Stimulated activated CD4-positive, alpha-beta T cell treated with anti-CD3 and anti-CD28 coated beads, Interleukin-2, amount 100 ng/mL, for 48 hours (primary cell): ENCODE measurements at places on chromosomes 2 and 18.

DNA sequence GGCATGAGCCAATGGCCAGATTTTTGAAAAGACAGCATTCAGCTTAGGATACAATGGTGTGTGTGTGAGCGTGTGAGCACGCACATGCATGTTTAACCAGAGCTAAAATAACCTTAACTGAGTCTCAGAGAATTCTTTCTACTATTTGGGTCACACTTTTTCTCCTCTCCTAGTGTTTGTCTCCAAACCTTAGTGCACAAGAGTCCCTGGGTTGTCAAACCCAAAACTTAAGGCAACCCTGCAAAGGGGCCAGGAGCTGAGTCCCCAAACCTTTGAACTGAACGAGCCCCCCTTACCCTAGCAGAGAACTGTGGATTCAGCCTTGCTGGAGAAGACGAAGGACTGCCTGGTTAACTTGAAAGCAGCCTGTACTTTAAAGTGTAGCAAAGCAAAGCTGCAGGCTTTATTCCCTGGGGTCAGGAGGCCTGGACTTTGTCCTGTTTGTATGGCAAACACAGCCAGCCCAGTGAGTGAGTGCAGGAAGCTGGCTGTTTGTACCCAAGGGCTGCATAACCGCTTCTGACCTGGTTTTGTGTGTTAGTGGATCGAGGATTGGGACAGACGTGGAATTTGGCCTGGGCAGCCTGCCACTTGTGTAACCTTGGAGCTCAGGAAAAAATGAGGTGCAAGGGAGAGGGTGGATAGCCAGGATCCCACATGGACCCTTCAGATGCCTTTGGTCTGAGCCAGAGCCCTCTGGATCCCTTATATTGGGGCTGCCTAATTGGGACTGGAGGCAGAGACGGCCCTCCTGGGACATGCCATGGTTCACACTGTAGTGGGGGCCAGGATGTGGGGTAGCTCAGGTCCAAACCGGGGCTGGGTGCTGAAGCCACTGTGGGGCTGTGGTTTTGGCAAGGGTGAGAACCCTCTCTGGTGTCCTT is 6.4 kb upstream of the PSMD1 start:
- DNase-seq = no peak

GRCh38 chr2:126886211-126886915 is 12.3 kb upstream of the TEX51 start:
- peak; percentile 50 for DNase-seq

DNA sequence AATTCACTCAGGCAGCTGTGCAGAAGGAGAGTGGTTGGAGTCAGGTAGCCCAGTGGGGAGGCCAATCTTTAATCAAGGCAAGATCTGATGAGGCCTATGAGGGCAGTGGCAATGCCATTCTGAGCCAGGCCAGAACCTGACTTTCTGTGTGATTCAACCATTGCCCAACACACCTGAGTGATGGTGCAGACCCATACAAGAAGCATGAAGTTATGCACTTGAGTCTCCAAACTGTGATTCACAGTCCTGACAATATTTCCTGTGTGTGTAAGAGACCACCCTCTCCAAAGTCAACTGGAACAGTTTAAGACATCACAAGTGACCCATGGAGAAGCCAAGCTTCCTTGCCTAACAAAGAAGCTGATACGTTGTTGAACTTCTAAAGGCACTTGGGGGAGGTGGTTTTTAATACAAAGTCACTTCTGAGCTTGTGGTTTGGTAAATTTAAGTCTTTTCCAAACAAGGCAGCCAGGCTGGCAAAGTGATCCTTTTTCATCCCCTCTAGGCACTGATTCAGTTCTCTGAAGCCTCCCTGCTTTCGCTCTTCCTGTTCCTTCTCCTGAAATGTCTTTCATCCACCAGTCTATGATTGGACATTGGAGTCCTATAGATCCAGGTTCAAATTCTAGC is 49.0 kb downstream of the VSNL1 start:
- DNase-seq = no peak

DNA sequence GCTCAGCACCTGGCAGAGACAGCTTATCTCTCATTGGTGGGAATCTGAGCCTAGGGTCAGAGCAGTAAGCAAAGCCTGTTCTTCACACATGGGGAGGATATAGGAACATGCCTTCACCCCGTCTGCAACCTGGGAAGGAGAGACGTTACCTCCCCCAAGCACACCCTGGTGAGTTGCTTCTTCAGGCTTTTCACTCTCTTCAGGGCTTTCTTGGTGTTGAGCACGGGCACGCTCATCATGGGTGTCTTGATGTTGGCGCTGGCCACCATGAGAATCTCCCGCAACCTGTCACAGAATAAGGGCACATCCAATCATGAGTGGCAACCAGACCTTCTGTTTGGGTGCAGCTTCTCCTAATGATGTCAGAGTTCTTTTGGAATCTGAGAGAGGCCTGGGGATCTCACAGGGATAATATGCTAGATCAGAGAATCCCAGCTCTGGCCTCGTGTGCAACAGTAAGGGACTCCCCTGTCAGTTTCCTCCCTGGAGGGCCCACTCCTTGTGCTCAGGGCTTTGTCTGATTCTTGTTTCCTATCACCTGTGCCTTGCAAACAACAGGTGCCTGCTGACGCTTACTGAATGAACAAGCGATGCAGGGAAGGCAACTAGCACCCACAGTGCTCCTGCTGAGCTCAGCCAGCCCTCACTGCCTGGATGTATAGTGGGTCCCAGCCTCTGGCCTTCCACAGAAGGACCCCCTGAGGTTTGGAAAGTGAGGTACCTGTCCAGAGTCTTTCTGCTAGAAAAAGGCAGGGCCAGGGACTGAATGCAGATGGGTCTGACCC is 66.3 kb downstream of the POLR1A start:
- DNase-seq = no peak

DNA sequence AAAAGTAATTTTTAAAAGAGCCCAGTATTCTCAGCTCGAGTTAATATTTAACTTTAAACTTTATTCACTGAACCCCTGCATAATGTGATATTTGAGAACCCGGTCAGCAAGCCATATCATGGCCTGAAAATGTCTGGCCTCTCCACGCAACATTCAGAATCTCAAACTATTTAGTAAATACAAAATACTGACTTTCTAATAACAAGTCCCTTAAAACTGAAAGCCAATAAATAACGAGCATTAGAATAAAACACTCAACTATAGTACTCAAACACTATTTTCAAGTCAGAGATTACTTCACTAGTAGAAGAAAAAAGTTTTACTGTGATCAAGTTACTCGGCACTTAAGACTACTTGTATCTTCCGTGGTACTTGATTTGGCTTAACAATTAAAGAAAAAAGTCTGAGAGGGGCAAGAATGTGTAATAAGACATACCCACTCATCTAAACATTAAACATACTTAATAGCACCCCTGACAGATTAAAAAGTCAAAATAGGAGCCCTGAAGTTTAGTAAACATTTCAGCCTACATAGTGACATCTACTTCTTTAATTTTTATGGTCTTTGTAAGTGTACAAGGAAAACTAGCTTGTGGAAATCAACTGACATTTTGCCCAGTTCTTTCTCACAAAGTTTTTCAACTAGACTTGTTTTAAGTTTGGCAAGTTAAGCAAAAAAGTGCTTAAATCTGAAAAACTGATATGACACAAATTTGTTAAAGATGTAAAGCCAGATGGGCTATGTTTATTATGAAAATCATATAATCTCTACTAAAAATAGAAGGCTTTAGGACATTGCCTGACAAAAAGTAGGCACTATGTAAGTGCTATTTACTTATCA is 38.2 kb downstream of the RTN4 start:
- no peak for DNase-seq

DNA sequence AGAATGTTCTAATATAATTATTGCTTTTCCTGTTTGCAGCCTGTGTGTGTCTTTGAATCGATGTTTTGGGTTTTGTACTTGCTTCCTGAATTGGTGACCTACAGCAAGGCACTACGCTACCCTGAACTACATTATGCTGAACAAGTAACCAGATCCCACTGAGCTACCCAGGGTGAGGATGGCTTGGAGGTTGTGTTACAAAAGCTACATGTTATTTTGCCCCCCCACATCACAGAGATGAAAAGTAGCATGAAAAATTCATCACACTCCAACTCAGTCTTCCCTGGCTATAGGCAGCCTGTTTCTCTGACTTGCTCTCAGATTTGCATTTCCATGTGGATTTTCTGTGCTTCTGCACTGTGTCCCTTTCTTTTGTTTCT is 162.1 kb downstream of the LDLRAD4 start:
- no peak for DNase-seq

- DNase-seq = no peak
Measured at GRCh38 chr2:204545861-204546735, 823 bp downstream of the PARD3B start.

DNA sequence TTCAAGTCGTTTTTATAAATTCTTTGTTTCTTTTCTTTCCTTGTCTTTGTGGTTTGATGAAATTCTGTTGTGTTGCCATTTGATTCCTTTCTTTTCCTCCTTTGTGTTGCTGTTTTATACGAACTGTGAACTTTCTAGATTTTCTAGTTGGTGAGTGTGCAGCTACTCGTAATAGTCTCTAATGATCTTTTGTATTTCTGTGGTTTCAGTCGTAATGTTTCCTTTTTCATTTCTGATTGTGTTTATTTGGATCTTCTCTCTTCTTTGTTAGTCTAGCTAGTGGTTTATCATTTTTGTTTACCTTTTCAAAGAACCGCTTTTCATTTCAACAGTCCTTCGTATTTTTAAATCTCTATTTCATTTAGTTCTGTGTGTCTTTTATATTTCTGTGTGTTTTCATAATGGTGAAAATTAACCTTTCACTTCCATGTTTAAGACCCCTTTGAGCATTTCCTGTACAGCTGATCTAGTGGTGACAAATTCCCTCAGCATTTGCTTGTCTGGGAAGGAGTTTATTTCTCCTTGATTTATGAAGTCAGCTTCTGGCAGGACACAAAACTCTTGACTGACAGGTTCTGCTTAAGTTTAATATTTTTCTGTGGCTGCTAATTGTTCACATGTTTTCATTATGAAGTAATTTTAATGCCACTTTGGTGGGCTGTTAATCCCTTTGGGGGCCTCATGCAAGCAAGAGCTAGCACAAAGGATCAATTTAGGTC is 16.2 kb upstream of the MALT1 start:
- DNase-seq = no peak

DNA sequence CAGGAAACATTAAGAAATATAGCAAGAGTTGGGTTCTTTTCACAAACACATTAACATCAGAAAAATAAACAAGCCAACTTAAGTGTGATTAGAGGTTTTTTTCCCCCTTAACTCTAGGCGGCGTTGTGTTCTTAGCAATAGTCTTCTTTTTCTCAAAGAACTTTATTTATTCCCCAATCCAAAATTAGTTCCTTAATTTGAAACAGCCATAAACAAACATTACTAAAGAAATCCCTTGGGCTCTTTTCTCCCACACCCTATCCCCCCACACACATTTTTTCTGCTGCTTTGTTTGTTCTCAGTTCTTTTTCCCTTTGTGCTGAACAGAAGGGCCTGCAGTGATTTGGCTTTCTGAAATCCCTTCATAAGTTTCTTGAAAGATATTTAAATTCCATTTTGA is 13.2 kb upstream of the MYO1B start:
- DNase-seq = no peak

DNA sequence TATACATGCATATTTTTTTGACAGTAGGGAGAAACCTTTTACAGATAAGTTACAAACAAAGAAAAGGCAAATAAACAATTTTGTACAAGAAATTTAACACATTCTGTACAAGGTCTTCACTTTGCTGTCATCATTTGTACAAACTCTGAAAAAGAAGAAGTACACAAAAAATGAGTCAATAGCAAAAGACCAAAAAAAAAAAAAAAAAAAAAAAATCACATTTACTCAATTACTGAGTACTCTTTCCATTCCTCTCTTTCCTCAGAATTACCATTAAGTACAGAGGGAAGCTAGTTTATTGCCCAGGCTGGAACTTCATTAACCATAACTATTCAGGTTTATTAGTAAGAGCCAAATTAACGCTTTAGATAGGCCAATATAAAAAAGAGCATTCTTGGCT is 5.6 kb upstream of the STPG4 start:
- no peak for DNase-seq

- DNase-seq = no peak
Measured at GRCh38 chr2:219983836-219984235, 356.4 kb downstream of the SLC4A3 start.

GRCh38 chr2:234291765-234292204 is 205.1 kb downstream of the ARL4C start:
- no peak for DNase-seq

GRCh38 chr2:69422198-69422597 is 15.0 kb downstream of the NFU1 start:
- DNase-seq = no peak

- DNase-seq = peak; percentile 35
Measured at GRCh38 chr2:8049851-8050571, 631.8 kb upstream of the ID2 start.

DNA sequence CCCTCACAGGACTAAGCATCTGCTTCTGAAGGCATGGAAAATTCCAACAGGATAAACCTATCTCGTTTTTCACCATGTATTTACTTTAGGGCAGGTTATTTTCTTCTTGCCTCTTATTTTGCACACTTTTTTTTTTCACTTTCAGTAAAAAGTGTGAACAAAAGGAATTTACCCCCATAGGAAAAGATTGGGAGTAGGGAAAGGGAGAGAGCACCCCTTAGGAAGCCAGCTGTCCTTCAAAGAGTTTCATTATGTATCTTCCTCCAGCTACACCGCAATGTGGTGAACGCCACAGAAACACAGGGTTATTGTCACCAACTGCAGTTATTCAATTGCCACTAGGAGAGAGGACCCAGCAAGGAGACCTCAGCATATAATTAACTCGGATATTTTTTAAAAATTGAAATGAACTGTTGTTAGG is 286.2 kb upstream of the VRK2 start:
- DNase-seq = no peak

DNA sequence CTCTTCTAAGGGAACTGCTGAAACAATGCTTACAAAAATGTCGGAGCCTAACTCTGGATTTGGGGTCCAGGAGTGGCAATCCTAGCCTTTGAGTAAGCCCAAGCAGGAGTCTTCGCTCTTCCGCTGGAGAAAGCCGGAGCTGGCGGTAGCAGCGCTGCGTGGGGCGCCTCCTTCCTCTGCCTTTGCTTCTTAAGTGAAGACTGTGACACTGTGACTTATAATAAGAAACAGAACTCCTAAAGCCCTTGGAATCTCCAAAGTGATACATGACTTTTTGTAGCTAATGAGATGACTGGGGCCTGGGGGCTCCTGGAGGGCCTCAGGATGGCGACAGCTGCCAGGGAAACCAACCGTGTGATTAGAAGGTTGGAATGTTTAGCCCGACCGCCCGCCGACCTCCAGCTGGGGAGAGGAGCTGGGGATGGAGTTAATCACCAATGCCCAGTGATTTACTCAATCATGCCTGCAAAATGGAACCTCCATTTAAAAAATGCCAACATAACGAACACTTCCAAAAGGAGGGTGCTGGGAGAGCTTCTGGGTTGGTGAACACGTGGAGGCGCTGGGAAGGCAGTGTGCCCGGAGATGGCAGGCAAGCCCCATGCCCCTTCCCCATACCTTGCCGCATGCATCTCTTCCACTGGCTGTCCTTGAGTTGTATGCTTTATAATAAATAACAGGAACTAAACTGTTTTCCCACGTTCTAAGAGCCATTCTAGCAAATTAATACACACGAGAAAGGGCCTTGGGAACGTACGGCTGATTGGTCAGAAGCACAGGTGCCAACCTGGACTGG is 29.0 kb upstream of the MAL start:
- no peak for DNase-seq

- no peak for DNase-seq
Measured at GRCh38 chr2:165989851-165990250, 36.3 kb upstream of the TTC21B start.

GRCh38 chr2:17878281-17879136 is at the start of gene KCNS3:
KCNS3 (plus strand) TSS chr2:17878667; CDS start chr2:17931009, 52,342 bp downstream.
- DNase-seq = peak; percentile 1
